Right ventricle myocardium inferior (tissue), 1 donor: ENCODE measurements at places on chromosomes 1 and 21. TPM values are rescaled to one million over a fixed set of nuclear protein-coding genes. Genes with fewer than 3 reads are reported as not detected.

GRCh38 chr1:19011845-19012231 is 55.4 kb upstream of the IFFO2 start:
- no peak for DNase-seq

- DNase-seq: no peak
These were observed 68.7 kb upstream of the KLHDC7A start for GRCh38 chr1:18411820-18412641.

DNA sequence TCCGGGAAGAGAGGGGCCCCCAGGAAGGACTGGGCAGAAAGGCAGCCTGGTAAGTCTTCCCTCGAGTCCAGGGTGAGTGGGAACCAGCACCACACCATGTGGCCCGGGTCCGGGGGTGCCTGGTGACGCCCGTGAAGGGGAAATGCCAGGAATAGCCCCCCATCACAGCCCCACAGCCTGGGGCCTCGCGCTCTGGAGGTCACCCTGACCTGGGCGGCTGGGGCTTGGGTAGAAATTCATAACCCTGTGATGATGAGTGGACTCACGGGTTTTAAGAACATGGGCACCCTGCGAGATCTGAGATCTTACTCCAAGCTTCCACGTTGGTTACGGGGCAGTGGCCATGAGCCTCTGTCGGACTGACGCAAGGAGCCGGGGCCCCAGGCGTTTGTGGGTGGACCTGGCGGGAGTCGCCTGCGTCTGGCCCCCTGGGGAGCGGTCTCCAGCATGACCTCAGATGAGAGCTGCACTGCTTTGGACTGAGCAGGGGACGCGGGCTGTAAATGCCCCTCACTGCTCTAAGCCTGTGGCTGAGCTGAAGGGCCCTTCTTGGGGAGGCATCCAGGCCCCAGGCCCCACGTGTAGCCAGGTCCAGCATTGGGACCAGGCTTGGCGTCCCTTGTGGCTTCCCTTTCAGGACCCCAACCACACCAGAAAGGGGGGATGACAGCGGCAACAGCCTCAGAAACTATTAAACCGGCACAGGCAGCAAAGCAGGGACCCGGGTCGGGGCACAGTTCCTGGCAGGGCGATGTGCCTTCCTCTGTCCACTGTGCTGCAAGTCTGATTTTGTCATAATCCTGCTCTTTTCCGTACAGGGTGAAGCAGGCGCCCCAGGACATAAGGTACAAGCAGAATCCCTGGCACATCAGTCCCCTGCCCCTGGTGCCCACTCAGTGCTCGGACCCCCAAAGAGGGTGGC is 60.0 kb downstream of the SLC19A1 start:
- peak; percentile 64 for DNase-seq

- DNase-seq: no peak
These were observed 532.2 kb downstream of the MATN1 start for GRCh38 chr1:30191154-30191702.

- DNase-seq: no peak
These were observed 478 bp upstream of the PRDM2 start for GRCh38 chr1:13699510-13699909.

DNA sequence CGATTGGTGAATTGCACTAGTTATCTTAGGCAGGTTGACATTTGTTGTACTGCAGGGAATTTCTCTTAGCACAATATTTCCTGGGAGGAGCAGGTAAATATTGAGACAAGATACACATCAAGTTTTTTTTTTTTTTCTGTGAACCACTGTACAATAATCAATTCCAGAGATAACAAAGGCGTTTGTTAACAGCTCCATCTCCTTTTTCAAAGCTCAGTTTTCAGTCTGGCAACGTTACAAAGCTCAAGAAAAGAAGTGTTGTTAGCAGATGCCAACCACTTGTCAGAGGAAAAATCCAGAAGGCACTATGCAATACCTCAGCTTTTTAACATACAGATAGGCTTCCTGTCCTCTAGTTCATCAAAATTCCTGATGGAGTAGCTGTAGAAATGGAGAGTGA is 40.9 kb upstream of the DAB1 start:
- no peak for DNase-seq

- no peak for DNase-seq
These were observed 23.3 kb upstream of the NBL1 start for GRCh38 chr1:19620786-19621185.

GRCh38 chr1:21825393-21825792 is 13.3 kb downstream of the LDLRAD2 start:
- DNase-seq: no peak

GRCh38 chr1:9860887-9861286 is 37.1 kb upstream of the CLSTN1 start:
- DNase-seq: no peak

- no peak for DNase-seq
These were observed 22.8 kb upstream of the ZBTB21 start for GRCh38 chr21:42032968-42033367.

- DNase-seq: peak; percentile 88
These were observed 3.0 kb upstream of the SDE2 start for GRCh38 chr1:226001963-226002666.

DNA sequence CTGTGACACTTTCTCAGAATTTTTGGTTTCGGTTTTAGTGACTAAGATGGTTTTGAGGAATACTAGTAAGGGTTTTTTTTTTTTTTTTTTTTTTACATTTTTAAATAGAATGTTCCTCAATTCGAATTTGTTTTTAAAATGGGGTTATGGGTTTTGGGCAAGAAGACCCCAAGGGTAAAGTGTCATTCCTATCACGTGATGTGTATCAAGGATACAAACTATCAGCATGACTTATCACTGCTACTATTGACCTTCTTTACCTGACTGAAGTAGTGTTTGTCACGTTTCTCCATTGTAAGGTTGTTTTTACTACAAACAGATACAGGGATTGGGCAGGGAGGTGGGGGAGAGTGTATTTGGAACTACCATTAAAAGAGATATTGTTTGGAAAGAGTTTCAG is 781.1 kb upstream of the ADGRL4 start:
- no peak for DNase-seq

GRCh38 chr1:10860218-10860617 is 63.8 kb upstream of the CASZ1 start:
- no peak for DNase-seq

- no peak for DNase-seq
These were observed 204.4 kb upstream of the MAP1LC3C start for GRCh38 chr1:242203262-242203661.

GRCh38 chr1:147052143-147052542 is 114.0 kb downstream of the NBPF12 start:
- DNase-seq: no peak

Gene LCE1D
- total RNA-seq: not detected

Gene ZP4
- total RNA-seq: not detected

Gene LRRIQ3
- 0.49 TPM for total RNA-seq

Gene UMODL1
- total RNA-seq: not detected

Gene SLC25A34
- total RNA-seq: 57.2 TPM

Gene CFHR3
- total RNA-seq: not detected

Gene RGS13
- not detected for total RNA-seq

Gene BSND
- total RNA-seq: not detected

Gene KRTAP20-1
- not detected for total RNA-seq
